ENCODE measurements at places on chromosomes 4 and X.

DNA sequence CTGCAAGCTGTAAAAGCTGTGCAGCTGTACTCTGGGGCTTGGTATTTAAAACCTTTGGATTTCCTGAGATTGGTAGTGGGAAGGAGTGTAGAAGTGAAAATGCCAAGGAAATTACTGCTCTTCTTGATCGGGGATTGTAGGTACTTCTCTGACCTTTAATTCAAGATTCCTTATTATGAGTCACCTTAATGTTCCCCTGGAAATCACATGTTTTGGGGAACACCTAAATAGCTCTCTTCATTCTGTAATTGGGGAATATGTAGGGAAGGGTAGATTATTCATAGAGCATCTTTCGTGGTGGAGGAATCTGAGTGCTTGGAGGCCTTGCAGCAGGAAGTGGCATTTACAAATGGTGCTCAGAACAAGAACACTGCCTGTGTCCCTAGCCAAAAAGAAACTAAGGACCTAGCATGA is 137.8 kb downstream of the UCHL1 start:
- DNase-seq = no peak

GRCh38 chr4:30716158-30716557 is 4.0 kb upstream of the PCDH7 start:
- no peak for DNase-seq

GRCh38 chr4:8270912-8271815 is 1.6 kb downstream of the HTRA3 start:
- no peak for DNase-seq

- DNase-seq = no peak
Observed at GRCh38 chr4:94127707-94128328, 79.8 kb upstream of the SMARCAD1 start.

- DNase-seq = no peak
Observed at GRCh38 chr4:77921701-77922100, 59.1 kb downstream of the MRPL1 start.

GRCh38 chrX:53421125-53421524 is 1.3 kb downstream of the SMC1A start:
- DNase-seq = no peak

GRCh38 chr4:83440148-83440814 is 15.3 kb downstream of the HELQ start:
- DNase-seq = no peak

GRCh38 chrX:28273736-28274135 is 292.5 kb upstream of the DCAF8L1 start:
- DNase-seq = no peak

DNA sequence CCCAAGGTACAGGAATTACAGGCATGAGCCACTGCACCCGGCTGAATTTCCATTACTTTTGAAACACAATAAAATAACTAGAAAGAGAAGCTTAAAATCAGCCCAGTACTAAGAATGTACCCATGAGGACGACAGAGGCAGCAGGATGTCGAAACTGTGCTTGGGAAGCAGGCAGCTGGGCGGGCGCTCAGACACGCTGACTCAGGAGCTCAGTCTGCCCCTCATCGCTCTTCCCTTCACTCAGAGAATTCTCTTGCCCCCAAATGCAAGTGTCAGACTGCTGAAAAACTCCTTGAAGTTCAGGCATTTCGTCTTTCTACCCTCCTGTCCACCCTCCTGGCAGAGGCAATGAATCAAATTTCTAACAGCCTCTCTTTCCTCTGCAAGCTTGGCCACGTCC is 41.0 kb upstream of the CDKN2AIP start:
- no peak for DNase-seq

GRCh38 chrX:13051167-13051528 is 6.7 kb upstream of the FAM9C start:
- DNase-seq = no peak

DNA sequence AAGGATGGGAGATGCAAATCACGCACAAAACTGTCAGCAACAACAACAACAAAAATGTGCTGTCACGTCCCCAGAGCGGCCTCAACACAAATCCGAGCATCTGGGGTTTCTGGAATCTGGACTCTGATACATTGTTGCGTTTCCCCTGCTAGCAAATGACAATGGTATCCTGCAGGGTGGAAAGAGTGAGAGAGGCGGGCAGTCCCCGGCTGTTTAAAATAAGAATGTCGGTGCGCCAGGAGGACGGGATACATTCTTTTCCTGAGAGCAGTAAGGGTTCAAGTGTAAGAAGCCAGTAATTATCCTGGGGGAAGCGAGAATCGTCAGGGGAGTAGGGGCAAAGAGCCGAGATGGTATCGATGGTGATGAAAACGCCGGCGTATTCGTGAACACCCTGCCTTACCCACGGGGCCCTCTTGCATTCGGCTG is 310.2 kb downstream of the ASMT start:
- no peak for DNase-seq

DNA sequence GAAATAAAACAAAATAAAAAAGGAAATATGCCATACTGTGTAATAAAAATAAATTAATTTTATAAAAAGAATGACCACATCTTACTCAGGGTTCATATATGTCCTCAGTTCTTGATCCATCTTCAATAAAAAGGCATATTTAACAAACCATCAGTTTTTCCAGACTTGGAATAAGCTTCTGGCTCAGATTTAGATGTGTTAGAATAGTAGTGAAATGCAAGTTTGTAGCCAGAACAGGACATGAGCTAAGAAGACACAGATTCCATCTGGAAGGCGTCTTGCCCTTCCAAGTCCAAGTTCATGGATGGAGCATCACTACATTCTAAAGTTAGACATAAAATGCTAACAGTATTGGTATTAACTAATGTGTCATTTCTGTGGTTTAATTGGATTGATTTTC is 10.3 kb upstream of the LSM6 start:
- DNase-seq = no peak

GRCh38 chr4:39470402-39470801 is 11.5 kb downstream of the LIAS start:
- no peak for DNase-seq

DNA sequence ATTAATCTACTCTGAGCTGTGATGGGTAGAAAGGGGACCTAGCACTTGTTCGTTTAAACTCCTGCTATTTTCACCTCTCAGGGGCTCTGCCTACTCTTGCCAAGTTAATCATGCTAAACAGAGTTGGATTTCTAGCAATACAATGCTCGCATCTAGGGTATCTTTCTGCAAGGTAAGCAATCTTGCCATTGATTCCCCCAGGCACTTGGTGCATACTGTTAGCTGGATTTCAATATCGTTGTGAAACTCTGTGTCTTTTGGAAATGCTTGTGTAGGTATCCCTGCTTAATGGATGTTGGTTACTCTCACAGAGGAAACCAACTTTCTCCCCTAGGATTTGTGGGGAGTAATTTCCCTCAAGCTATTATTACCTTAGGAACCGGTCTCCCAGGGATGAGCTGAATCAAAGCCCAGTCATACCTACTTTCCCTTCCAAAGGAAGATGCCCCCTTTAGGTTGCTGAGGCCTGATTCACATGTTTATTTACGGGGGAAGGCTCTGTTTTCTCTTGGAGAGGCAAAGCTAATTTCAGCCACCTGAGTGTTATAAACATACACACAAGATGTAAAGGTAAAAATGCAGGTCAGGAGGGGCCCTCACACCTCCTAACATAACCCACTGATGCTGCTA is 366.8 kb downstream of the FBXW7 start:
- no peak for DNase-seq

DNA sequence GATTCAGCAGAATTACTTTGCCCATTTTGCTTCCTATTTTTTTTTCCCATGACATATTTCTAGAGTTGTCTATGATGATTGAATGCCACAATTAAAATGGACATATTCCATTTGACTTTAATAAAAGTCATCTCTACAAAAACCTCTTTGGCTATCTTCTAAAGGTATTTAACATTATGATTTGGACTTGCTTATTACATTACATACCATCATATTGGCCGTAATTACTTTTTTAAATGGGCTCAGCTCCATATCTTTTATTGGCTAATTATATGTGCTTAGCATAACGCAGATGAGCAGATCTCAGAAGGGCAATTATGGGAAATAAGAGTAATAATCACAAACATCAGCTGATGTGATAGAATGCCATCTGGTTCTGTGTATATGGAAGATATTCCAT is 4.5 kb upstream of the LNX1 start:
- no peak for DNase-seq

DNA sequence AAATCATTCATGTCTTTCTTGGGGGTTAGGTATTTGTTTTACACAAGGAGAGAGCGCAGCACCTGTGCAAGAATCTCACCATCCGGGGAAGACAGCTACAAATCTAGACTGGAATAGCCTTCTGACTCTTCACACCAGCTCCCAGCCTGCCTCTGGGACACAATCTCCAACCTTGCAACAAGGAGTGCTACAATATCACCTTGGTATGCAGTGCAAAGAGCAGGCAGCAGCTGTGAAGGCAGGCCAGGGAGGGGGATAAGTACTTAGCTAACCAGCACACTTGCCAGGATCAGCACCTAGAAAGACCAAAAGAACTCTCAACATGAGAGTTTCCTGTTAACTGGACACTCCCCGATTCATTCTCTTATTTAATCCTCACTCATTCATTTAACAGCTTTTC is 235.3 kb downstream of the AR start:
- no peak for DNase-seq

GRCh38 chr4:63898961-63899360 is 510.3 kb downstream of the TECRL start:
- DNase-seq = no peak

- peak; percentile 19 for DNase-seq
Observed at GRCh38 chr4:75708218-75708691, 16.1 kb upstream of the USO1 start.

GRCh38 chr4:76589872-76590797 is 155.1 kb downstream of the SHROOM3 start:
- no peak for DNase-seq

All from activated T-cell treated with anti-CD3 and anti-CD28 coated beads for 1 hour (primary cell).